ENCODE measurements at places on chromosomes 2 and 18.

DNA sequence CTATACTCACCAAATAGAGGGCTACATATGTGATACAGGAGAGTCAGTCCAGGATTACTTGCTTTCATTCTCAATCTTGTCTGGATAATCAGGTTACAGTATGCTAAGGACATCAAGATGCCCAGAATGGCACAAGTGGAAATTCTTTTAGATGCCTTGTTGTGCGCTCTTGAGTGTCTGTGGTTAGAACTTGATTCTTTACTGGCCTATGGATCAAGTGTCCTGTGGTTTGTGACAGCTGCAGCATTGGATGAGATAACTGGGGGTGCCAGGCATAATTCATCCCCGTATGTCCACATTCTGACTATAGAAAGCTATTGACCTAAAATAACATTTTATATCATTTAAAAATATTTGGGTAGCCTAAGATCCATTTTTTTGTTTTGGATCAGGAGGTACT, 40.1 kb downstream of the CDC42EP3 start:
- DNase-seq, result no peak

- DNase-seq, result no peak
Measured at GRCh38 chr18:54229421-54230059, 5.1 kb upstream of the MBD2 start.

DNA sequence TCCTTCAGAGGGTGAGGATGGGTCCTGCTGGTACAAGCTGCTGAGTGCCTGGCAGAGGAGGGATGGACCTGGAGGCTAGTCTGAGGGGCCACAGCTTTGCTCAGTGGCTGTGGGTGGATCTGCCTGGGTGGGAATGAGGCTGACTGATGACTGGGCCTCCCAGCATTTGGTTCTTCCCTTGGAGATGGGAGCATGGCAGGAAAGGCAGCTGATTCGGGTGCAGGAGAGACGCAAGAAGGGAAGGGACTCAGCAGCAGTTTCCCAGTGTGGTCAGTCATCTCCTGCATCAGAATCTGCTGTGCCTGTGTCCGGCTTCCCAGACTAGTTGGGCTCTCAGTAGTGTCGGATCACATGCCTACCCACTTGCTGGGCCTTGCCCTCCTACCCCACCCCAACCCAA, 7.3 kb downstream of the WIPF1 start:
- DNase-seq, result no peak

- DNase-seq, result no peak
Measured at GRCh38 chr18:21335927-21336488, 94.0 kb downstream of the GREB1L start.

DNA sequence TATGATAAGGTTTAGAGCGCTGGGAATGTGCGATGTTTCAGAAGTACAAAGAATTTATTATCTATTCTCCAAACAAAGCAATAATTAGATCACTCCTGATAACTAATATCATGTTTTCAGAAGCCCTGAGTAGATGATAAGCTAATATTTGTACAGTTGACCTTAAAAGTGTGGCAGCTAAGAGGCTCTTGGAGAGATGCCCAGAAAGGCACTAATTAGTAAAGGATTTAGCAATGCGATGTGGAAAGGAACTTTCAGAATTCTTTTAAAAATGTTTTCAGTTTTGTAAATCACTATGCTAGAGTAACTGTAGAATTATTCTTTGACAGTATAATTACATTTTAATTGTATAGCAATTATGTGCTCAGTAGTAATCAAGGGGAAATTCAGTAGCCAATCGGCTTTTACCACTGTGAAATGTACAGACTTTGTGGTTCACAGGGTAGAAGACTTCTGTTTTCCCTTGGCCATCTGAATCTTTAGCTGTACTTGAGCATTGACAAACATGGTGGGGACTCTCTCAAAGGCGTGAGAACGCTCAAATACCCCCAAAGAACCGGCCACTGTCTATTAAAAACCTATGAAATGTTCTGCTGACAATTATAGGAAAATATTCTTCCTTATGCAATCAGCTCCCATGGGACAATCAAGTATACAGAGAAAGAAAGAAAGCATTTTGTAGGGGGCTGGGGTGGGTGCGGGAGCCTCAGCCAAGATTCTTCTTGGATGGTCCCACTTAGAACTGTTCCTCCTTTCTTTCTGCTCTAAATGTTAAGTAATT, 262.8 kb upstream of the AGAP1 start:
- no peak for DNase-seq

DNA sequence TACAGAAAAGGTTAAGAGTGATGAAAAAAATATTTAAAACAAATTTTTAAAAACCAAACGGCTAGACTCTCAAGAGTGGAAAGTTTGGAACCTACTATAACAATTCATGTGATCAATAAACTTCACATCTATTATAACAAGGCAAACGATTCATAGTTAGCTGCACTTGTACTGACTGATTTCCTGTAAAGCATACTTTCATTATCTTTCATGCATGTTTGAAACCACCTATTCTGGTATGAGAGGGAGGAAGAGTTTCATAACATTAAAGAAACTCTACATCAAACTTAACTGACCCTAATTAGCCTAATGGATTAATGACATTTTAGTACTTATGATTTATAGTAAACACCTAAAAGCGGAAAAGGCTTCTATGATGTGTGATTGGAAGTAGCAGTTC, 43.7 kb upstream of the VWC2L start:
- DNase-seq, result no peak

DNA sequence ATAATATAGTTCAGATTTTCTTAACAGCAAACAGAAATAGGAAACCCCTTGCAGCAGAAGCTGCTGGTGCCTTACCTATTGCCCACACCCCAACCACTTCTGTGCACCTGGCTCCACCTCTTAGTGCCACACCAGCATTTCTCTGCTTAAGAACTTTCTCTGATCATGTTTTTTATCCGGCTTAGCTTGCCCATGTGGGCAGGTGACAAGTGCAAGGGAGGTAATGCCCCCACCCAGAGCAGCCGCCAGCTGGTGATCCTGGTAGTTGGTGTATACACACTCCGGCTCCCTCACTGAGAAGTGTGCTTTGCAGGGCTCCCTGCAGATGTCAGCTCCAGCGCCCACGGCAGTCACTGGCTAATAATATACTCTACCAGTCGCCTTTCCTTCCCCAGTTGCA, 126.3 kb downstream of the ALPK2 start:
- no peak for DNase-seq

DNA sequence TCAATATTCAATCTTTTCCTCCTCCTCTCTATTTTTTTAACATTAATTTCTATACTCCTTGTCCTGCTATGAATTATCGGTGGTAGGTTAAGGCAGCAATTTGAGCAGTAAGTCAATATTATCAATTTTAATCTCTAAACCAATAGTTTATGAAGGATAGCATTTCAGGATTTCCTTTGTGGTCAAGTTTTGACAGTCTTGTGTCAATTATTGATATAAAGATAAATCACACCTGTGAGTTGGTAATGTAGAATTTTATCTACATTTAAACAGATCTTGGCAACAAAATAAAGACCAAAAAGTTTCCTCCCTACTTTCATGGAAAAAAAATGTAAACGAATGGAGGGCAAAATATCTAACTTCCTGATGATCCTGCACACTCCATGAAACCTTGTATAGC, 87.3 kb downstream of the IKZF2 start:
- DNase-seq, result no peak

GRCh38 chr2:169705927-169706326, 11.7 kb downstream of the PHOSPHO2 start:
- no peak for DNase-seq

Measured in activated CD8-positive, alpha-beta memory T cell treated with anti-CD3 and anti-CD28 coated beads for 4 hours (primary cell).